ENCODE measurements at places on chromosomes 5 and 9.

GRCh38 chr5:40623480-40624420 lies 56.0 kb upstream of the PTGER4 start:
- no peak for DNase-seq

DNA sequence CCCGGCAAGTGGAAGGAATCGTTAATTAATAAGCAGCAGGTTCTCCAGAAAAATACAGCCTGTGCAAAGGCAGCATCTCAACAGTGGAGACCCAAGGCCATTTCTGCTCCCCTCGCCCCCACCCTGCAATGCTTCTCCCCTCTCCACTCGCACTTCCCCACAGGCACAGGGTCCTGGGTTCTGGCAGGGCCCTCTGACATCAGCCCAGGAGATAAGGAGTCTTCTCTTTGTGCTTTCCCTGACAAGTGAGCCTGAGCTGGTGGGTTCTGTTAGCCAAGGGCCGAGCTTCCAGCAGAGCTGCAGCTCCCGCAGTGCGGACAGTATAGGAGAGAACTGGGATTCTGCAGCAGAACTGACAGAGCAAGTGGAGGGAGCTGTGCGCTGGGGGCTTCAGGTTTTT lies 257.5 kb downstream of the NSG2 start:
- no peak for DNase-seq

GRCh38 chr9:136160381-136160841 lies 41.7 kb upstream of the TMEM250 start:
- DNase-seq, result no peak

- DNase-seq, result no peak
These were observed 77.0 kb downstream of the RXRA start for GRCh38 chr9:134403292-134403681.

GRCh38 chr5:42064821-42065220 lies 139.7 kb downstream of the FBXO4 start:
- peak; percentile 49 for DNase-seq

DNA sequence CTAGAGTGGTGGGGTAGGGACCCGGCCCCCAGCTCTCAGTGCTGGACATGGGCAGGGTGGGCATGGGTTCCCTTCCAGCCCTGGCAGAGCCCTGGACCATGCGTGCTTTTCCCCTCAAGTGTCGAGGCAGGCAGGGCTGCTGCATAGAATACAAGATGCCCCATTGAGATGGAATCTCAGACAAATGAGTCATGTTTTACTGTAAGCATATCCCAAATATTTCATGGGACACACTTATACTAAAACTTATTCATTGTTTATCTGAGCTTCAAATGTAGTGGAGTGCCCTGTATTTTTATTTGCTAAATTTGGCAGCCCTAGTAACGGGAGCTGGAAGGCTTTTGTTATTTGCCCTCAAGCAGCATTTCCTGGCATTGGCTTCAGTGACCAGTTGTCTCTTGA lies 3.2 kb upstream of the RNU6ATAC start:
- peak; percentile 62 for DNase-seq

DNA sequence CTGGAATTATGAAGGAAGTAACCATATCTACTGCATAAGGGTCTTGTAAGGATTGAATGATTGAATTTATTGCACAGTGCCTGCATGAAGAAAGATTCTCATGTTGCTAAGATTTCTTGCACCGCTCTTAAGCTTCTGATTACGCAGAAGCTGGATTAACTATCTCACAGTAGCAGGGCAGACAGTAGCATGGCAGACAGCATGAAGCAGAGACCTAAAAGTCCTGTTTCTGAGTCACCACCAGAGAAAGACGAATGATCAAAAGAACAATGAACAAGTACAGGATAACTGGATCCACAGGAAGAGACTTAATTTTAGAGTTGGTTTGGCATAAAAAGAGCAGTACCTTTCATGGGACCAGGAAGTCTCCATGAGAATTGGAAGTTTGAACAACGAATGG lies 142.4 kb downstream of the MAPKAP1 start:
- DNase-seq, result no peak

- no peak for DNase-seq
These were observed 860.1 kb upstream of the TYRP1 start for GRCh38 chr9:11833056-11833455.

- DNase-seq, result no peak
These were observed 109.1 kb downstream of the DOCK2 start for GRCh38 chr5:169746147-169746694.

DNA sequence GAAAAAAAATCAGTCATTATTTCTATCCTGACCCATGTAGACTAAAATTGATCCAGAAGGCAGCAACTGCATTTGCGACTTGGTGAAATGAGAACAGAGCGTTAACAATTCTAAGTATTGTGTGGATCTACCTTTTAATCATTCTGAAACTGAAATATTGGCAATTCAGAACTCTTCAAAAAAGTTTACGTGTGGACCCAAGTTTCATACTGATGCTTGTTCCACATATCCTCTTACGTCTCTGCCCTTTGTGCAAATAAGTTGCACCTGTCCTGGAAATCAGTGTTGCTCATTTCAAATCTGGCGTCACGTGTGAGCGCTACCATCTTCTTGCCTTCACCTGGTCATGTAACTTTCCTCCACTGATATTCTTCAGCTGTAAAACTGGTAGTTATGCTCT lies 74.7 kb downstream of the NTRK2 start:
- no peak for DNase-seq

- DNase-seq, result no peak
These were observed 98.8 kb upstream of the NFIB start for GRCh38 chr9:14412775-14413174.

DNA sequence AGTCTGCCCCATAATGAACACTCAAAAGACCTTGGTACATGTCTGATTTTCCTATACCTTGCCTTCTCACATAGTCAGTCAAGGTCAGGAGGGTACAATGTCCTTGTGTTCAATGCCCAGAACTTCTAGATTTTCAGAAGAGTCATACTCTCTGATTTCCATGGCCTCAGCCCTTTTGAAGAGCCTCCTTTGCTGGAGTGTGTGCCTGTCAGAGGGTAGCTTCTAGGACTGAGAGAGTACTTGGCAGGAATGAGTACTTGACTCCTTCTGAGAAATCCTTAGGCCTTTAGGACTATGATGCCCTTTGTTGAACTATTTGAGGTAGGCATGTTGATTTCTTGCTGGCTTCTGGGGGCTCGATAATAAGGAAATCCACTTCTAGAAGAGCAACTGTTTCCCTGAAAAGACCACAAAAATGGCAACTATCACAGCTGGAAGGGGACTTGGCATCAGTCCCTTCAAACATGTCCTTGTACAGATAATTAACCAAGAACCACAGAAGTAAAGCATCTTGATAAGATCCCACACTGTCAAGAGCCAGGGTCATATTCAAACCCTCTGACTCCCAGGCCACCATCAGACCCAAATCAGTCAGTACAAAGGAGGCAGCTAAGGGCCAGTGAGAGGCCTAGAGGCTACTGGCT lies 10.6 kb upstream of the MEGF9 start:
- no peak for DNase-seq

GRCh38 chr5:133496631-133497030 lies 115.7 kb downstream of the FSTL4 start:
- DNase-seq, result no peak

DNA sequence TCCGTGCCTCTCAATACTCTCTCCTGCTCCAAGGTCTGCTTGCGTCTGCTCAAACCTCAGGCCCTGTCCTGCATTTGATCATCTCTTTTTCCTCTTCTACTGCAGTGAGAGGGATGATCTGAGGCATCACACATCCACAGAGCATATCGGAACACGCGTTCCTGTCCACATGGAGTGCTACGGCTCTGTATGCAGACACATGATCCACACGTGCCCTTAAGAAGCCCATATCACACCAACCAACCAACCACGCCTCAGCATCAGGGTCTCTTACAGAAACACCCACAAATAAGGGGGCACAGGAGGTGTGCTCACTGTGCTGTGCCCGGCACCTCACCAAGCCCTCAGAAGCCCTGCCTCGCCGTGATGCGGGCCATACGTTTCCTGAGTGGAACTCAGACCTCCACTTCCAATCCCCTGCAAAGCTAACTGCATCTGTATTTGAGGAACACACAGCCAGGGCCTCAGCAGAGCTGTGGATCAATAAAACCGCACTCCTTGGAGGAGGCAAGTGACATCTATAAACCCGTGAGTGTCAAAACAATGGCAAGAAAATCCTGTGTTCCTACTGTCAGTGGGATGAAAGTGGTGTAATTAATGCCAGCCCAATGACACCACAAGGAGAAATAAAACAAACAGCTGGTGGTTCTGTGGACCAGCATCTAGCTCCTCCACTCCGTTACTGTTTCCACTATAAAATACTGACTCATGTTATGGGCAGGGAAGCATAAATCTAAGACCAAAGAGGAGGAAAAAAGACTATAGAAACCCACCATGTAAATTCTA lies 40.4 kb downstream of the AK8 start:
- DNase-seq, result no peak

DNA sequence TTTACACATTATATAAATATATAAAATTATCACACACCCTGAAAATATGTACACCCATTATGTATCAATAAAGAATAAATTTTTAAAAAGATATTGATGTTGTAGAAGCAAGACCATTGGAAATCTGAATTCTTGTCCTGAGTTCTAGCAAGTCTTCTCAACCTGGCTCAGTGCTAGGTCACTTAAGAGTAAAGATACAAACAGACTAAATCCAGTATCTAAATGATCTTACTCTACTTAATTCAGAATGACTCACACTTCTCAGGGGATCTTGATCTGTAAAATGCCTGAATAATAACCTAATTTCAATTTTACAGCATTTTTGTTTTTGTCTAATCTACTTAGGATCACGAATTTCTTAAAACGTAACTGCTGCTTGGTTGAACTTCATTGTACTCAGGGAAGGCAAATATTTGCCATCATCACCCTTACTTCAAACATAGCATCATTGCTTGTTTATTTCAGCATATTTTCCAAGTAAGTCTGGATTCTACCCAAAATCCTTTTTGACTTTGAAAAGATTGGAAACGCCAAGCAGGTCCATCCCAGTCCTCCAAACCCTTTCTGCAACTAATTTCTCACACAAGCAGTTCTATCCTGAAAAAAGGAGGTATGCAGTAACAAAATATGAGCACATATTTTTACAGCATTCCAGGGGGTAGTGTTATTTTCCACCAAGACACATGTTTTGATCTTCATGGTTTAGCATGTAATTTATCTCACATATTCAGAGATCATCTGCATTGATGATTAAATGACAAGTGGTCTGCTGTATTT lies 582.6 kb downstream of the PSAT1 start:
- no peak for DNase-seq

GRCh38 chr9:128275198-128276007 lies at the start of gene GOLGA2:
Gene GOLGA2, minus strand, starts transcription at chr9:128276007. Its CDS starts 31 bp downstream, at chr9:128275976.
- DNase-seq, result peak; percentile 61

DNA sequence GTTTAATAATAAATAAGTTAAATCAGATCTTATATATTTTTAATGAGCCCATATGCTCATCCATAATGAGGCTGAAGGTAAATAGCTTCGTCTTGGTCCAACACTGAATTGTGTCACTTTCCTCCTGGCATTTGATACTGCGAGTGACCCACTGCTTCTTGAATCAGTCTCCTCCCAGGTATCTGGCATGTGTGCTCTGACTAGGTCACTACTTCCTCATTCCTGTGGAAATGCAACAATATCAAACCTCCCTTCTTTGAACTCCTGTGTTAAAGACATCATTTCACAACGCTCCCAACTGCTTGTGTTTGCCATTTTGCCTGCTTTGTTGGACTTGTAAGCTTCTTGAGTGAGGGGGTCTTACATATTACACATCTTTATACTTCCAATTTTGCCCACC lies 157.7 kb downstream of the SLC24A2 start:
- no peak for DNase-seq

DNA sequence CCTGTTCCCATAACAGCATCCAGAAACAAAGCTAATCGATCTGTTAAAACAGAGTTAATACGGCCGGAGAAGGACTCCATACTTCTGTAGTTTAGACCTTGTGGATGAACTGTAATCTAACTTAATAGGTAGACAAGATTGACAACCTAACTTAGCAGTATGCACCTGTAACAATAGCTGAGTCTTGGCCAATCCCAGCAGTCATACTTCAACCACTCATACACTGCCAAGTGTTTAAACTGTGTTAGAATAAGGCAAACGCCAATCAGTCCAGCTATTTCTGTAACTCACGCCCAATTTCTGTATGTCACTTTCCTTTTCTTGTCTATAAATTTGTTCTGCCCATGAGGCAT lies 33.7 kb upstream of the MACIR start:
- DNase-seq, result no peak

DNA sequence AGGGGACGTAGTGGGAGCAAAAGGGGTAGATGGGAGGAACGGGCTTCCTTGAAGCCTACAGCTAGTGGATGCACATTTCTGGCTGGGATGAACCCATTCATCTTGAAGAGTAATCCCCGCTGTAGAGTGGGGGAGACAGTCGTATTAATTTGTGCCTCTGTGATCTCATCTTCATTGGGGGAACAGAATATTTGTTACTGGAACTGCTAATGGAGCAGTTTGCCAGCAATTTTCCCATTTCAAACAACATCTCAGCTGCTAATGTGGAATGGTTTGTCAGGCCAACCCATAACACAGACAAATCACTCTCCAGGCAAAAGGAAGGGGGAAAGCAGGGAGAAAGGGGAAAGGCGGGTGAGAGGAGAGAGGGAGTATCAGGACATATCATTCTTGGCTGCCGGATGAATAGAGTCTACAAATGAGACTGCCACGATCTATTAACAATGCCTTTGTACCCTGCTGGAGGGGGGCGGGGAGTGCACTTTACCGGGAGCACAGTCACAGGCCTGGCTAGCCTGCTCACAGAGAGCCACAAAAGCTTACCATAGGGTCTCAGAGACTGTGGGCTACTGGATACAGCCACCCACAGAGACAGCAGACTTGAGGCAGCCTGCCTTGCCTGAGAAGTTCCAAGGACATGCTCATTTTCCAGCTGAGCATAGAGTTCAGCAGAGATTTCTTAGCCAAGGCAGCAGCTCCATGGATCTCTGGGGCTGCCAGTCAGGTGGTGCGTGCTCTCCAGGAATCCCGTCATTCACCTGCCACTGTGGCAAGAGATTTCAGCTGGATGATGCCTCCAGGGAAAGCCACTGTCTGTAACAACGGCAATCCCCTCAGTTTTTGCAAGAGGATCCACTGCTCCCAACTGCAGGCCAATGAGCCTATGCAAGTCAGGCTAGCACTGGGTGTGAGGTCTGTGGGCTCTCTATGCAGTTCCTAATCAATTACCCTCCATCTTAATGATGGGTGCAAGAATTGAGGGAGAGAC lies 217.7 kb upstream of the PANK3 start:
- DNase-seq, result no peak

Data from RKO (cell line).